Hematopoietic multipotent progenitor cell treated with erythropoietin and hydrocortisone succinate and interleukin-3 and kit ligand, for 8 days (in vitro differentiated cells): ENCODE measurements at places on chromosomes 11 and 22.

GRCh38 chr11:44979543-44980399, 29.1 kb upstream of the TP53I11 start:
- no peak for DNase-seq

DNA sequence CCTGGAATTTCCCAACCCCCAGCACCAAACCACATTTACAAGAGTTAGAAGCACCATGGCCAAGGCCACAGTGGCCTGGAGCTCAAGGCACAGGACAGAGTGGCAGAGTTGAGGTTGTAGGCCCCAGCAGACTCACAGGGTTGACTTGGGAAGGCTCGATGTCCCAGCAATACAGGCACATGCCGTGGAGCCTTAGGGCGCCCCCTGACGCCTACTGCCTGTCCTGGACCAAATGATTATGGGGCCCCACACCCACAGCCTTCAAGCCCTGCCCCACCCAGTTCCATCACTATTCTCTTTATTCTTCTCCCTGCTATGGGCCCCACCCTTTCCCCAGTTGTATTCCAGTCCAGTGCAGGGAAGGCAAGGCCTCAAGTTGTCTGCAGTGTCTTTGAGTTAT, at the start of gene CCDC179:
CCDC179 (minus strand) TSS at position 234 of the 400 bp plus-strand sequence; CDS start at position 181, 53 bp downstream.
- DNase-seq, result no peak

DNA sequence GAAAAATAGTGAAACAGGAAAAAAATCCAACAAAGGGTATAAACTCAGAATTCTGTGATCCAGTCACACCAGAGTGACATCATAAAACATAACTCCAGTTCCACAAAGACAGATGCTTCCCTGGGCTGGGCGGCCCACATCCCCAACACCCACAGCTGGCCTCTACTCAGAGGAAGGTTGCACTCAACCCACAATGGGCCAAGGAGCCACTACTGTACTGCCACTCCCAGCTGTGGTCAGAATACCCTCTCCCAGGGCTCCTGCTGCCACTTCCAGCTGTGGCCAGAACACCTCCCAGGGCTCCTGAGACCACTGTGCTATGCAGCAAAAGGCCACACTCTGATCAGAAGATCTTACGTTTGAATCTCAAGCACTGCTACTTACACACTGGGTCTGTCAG, 18.3 kb downstream of the SMCO4 start:
- no peak for DNase-seq

DNA sequence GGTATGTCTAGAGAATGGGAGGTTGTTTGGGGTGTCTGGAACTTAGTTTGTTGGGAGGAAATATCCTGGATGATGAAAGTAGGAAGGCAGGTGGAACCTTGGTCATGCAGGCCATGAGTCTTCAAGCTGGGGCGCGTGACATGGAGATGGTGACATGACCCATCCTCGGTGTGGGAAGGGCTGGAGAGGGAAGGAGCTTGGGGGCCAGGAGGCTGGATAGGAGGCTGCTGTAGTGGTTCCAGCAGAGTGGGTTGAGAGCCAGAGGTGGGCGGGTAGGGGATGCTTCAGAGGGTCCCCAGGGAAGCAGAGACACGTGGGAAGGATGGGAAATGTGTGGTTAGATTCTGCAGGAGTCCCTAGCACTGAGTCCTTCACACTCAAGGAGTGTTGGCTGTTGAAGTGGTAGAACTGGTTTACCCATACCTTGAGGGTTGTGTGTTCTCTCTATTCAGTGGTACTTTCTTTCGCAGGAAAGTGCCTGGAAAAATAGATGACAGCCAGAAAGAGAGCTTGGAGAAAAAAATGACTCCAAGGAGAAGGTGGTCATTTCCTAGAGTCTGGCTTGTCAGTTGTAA, 56.8 kb downstream of the LDLRAD3 start:
- no peak for DNase-seq
